ENCODE measurements at places on chromosomes 5 and 9.

DNA sequence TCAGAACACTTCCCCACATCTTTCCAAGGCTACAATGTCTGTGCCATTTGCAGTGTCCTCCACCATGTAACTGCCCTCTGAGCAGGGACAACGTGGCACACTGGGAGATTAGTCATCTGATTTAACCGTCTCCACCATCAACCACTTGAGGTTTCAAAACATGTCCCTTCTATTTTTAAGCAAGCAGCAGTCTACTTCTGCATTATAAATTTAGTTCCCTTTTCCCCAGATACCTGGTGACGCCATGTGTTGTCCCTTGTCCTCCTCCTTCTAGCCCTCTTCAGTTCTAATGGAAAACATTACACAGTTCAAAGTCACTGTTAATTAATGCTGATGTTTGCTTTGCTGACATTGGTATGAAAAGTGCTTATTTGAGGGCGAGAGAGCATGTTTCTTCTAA lies 52.8 kb downstream of the ATP10B start:
- DNase-seq: no peak

DNA sequence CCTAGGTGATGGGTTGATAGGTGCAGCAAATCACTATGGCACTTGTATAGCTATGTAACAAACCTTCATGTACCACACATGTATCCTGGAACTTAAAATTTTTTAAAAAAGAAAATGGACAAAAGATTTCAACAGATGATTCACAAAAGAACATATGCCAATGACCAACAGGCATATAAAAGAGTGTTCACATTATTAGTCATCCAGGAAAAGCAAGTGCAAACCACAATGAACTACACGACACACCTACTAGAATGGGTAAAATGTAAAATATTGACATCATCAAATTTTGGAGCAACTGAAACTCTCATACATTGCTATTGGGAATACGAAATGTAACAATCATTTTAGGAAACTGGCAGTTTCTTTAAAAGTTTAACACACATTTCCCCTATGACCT lies 109.9 kb downstream of the YIPF5 start:
- no peak for DNase-seq

DNA sequence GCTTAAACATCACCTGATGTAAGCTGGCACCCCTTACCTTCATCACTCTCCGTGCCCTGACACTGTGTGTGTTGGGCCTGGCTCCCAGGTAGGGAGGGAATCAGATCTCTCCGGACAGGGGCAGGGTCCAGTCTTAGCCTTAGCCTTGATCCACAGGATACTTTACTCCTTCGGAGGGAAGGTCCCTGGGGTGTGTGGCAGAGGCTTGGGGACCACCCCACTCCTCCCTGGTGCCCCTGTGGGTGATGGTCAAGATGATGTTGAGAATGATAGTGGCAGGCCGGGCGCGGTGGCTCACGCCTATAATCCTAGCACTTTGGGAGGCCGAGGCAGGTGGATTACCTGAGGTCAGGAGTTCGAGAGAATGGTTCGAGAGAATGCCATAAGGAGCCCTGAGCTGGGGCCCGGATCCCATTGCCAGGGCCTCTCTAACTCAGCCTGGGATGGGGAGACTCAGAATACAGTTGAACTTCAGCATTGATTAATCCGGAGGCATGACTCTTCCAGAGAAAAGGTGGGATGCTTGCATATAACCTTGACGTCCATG lies 269.5 kb downstream of the HSPA4 start:
- DNase-seq: no peak

- no peak for DNase-seq
Measured at GRCh38 chr5:177313561-177314259, 2.0 kb upstream of the MXD3 start.

DNA sequence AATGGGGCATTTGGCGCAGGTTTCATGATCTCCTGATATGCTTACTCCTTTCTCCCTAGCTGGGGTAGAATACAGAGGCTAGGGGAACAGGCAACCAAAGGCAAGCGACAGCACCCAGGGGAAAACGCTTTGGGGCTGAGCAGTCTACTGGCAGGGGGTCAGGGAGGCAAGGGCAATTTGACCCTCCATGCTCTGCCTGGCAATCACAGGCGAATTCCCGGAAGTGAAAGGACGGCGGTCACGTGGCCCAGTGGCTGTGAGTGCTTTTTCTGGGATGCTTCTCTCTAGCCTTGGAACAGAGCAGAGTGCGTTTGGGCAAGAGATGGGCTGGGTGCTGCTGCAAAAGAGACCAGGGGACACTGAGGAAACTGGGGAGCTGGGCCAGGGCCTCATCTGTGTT lies 5.7 kb downstream of the GPX3 start:
- no peak for DNase-seq

GRCh38 chr9:121770415-121771273 lies 119.2 kb downstream of the DAB2IP start:
- no peak for DNase-seq

- DNase-seq: no peak
Measured at GRCh38 chr5:116553366-116553765, 21.3 kb downstream of the SEMA6A start.

GRCh38 chr5:148104226-148104625 lies 40.4 kb downstream of the SPINK5 start:
- DNase-seq: no peak

DNA sequence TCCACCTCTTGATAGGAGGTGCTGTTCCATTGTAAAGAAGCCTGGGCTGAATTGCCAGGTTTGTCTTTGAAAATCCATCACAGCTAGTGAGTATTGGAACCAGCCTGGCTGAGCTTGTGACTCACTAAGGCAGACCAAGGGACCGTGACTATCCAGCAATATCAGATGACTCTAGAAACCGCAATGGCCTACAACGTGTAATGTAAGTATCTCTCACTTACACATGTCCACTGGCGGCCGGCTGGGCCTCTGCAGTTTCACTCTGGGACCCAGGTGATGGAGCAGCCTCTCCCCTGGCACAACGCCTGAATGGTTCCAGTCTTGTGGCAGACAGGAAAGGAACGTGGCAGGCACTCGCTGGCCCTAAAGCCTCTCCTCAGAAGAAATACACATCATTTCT lies 3.1 kb upstream of the HRH2 start:
- no peak for DNase-seq

DNA sequence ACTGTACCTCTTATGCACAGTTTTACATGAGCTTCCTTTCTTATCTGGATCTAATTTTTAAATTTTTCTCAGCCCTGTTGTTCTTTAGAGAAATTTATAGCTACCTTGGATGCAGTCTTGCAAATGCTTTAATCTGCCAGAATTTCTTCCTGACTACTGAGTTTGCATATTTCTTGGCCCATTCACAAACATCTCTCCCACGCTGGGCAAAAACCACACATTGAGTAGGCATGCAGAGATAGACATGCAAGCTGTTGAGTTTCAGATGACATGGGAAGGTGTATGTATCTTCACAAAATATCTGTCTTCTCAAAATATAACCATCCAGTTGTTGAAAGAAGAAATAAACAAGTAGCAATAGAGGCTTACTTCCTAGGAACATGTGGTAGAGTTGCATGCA lies 101.2 kb downstream of the PARP8 start:
- DNase-seq: no peak

- DNase-seq: no peak
Measured at GRCh38 chr9:124428751-124429529, 13.7 kb upstream of the PSMB7 start.

GRCh38 chr5:148687871-148688270 lies 33.5 kb upstream of the HTR4 start:
- DNase-seq: no peak

GRCh38 chr5:92242170-92242569 lies 859.1 kb upstream of the ARRDC3 start:
- DNase-seq: no peak

GRCh38 chr5:156241266-156241665 lies 85.7 kb upstream of the SGCD start:
- DNase-seq: no peak

DNA sequence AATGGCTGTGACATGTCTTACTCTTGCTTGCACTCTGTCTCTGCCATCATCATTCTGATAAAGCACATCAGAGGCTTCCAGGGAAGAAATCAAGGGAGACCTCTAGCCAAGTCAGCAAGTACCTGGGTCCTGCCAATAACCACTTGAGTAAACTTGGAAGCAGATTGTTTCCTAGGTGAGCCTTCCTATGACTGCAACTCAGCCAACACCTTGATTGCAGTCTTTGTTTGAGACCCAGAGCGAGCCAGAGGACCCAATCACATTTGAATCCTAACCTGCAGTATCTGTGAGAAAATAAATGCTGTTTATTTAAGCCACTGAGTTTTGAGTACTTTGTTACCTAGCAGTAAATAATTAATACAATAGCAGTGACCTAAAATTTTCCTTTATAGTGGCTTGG lies 356.8 kb upstream of the CHD1 start:
- no peak for DNase-seq

DNA sequence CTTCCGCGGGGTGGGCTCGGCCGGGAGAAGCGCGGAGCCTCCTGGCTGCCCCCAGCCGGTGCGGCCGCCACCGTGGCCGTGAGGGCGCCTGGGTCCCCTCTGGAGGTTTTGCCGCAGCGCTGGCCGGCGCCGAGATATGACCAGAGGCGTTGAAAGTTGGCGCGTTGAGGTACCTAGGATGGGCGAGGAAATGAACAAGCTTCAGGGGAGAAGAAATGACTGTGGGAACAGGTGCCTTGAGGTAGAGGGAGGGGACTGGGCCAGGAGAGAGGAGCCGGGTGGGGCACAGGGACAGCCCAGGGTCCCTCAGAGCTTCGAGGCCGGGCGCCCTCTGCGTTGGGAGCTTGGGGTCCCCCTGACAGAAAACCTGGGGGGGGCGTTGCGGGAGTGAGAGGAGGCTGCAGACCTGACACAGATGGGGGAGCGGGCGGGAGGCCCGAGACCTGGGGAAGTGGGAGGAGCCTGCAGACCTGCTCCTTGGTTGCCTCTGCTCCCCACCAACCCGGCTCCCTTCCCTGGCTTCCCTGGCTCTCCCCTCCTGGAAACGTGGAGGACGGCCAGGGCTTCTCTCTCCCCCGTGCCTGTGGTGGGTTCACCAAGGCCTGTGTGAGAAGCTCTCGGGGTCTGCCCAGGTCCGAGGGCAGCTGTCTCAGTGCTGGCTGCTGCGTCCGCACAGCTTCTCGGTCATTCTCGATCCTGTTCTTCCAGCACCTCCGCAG lies 14.2 kb downstream of the RABL6 start:
- DNase-seq: no peak

GRCh38 chr5:120615967-120616645 lies 152.0 kb downstream of the PRR16 start:
- peak; percentile 59 for DNase-seq

GRCh38 chr5:84634256-84634655 lies 249.6 kb upstream of the EDIL3 start:
- DNase-seq: no peak

DNA sequence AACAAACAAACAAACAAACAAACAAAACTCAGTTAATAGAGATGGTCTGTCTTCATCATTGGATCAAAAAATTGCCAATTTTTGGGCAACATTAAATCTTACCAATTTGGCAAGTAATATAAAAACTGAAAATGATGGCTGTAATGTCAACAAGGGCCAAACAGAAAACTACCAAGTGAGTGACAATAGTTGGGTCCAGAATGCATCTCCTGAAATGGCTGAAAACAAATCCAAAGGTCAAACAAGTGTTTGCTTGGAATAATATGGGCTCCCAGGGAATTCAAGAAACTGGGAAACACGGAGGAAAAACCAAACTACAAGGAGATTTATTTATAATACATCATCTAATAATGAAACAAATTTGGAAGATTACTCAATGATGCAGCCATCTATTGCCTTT lies 25.1 kb downstream of the BAAT start:
- no peak for DNase-seq
